Regular cardiac myocyte (primary cell): ENCODE measurements at places on chromosomes 5 and 9. TPM values are rescaled to one million over a fixed set of nuclear protein-coding genes. Genes with fewer than 3 reads are reported as not detected.

CD14 gene
- total RNA-seq = 3.3 and 25.1 TPM in 2 replicates

HSD17B3 gene
- total RNA-seq = not detected in 2 replicates

MORN5 gene
- total RNA-seq = not detected in 2 replicates

FLT4 gene
- 0.56 and 0.58 TPM in 2 replicates for total RNA-seq

CCDC187 gene
- under 0.01 TPM in 2 replicates for total RNA-seq

COL15A1 gene
- total RNA-seq = 5.9 and 122 TPM in 2 replicates

VCAN gene
- total RNA-seq = 281 and 787 TPM in 2 replicates

CCDC171 gene
- total RNA-seq = 1.5 and 2.8 TPM in 2 replicates

PCDHA11 gene
- total RNA-seq = under 0.01 and 0.28 TPM in 2 replicates

SLC25A2 gene
- total RNA-seq = under 0.01 and 0.19 TPM in 2 replicates

IRX4 gene
- not detected in 2 replicates for total RNA-seq

SELENOP gene
- total RNA-seq = 4.8 and 37.2 TPM in 2 replicates

PRSS3 gene
- total RNA-seq = 6.5 and 27.8 TPM in 2 replicates

JAKMIP2 gene
- under 0.01 TPM in 2 replicates for total RNA-seq

ZNF366 gene
- under 0.01 TPM in 2 replicates for total RNA-seq
